ENCODE measurements at places on chromosomes 3 and 15. TPM values are rescaled to one million over a fixed set of nuclear protein-coding genes. Genes with fewer than 3 reads are reported as not detected.

- DNase-seq, result no peak
These were observed 67.9 kb upstream of the UNC13C start for GRCh38 chr15:53910236-53910849.

DNA sequence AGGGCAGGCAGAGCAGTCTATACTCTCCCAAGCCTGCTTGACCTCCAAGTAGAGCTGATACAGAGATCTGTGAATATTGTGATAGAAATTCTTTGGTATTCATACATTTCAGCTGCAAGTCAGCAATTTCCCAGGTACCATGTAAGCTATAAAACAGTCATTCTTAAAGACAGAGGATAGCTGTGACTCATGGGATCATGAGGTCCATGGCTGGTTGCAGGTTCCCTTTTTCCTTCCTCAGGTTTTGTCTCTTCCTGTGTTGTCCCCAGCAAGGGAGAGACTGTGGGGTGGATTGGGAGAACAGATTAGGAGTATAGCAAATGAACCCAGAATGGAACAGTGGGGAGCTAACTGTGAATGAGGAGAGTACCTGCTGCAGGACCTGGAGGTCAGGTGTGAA lies 5.4 kb upstream of the P4HTM start:
- no peak for DNase-seq

DNA sequence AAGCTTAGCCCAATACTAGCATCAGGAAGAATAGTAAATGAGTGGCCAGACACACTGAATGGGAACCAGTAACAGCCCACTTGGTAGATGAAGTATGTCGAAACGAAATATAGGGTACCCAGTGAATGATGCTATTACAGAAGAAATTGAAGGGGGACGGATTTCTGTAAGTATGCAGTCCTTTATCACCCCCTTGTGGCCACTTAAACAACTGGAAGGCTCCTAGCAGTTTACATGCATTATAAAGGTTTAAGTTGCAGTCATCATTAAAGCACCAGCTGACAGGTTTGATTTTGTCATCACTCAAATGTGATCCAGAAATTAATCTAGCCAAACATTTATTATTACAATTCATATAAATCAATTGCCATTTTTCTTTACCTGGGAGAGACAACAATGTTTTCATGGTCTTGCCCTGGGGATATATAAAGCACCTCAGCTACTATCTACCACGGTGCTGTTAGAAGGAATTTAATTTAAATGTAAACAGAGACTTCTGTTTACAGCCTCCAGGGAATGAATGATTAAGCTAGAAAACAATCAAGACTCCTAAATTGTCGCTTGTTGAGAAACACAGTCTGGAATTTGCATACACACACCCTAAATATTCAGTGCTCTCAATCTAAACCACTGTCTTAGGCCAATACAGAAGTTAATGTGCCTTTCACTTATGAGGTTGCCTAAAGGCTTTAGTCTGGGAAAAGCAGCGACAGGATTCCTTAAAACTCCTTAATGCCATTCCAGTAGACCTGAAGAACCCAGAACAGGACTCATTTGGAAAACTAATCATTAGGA lies 7.8 kb downstream of the EIF1B start:
- DNase-seq, result no peak

DNA sequence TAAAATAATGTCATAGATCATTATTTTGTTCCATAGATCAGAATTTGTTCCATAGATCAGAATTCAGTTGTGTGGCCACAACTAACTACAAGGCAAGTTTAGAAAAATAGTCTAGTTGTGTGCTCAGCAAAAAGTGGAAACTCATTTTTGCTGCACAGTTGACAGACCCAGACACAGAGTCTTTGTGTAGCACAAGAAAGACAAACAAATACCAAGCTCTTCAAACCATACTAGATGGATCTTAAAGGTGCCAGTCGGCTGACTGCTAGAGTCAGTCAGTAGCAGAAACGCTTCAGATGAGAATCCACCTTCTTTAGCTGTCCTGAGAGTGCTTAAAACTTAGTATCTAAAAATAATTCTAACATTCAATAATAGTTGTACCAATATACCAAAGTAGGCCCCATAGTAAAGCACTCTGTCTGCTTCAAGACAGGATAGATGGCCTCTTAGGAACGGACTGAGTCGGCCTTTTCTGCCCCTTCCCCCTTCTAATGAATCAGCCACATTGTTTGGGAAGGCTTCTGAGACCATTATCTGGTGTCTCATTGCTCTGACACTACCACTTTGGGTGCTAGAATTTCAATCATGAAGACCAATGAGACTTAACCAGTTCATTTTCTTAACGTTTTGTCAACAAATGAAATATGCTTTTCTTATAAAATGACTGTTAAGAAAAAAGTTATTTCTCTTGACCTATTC lies 27.7 kb upstream of the SLC4A7 start:
- DNase-seq, result no peak

DNA sequence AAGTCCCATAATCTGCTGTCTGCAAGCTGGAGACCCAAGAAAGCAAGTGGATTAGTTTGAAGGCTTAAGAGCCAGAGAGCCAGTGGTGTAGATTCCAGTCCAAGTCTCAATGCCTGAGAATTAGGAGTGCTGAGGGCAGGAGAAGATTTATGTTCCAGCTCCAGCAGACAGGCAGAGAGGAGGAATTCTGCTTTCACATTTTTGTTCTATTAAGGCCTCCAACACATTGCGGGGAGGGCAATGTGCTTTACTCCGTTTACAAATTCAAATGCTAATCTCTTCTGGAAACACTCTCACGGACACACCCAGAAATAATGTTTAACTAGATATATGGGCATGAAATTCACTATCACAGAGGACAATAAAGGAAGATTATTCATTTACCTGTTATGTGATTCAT lies 54.0 kb downstream of the DPH6 start:
- DNase-seq, result no peak

DNA sequence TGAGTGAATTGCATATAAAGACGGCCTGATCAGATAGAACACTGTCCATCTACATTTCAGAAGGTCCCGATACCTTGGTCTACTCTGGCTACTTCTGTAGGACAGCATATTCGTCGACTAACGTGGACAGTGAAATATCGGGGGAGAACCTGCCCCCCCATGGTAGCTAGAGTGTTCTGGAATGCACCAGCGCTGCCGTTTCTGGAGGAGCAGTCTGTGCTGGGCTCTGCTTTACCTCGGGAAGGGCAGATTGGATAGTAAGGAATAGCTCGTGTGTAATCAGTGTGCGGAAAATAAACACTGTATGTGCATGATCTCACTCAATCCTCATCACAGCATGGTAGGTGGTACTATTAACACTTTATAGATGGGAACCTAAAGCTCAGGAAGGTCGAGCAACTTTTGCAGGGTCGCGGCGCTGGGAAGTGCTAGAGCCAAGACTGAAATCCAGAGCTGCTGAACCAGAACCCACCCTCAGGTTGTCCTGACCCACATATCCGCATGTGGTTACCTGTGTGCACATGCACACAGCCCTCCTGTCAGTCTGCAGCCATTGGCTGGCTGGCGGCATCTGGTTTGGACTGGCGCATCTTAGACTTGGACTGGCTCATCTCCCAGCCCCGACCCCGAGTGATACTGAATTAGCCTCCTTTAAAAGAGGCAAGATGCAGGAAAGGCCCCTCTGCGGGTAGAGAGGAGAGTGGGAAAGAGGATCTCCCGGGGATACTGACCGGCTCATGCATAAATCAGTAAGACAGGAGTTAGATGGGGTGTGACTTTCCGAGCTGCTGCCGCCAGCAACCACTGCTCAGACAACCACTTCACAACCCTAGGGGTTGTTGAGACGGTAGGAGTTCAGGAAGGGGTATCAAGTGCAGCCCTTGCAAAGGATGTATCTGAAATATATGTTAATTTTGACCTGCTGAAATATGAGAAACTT lies 155.0 kb upstream of the BHLHE40 start:
- DNase-seq, result no peak

DNA sequence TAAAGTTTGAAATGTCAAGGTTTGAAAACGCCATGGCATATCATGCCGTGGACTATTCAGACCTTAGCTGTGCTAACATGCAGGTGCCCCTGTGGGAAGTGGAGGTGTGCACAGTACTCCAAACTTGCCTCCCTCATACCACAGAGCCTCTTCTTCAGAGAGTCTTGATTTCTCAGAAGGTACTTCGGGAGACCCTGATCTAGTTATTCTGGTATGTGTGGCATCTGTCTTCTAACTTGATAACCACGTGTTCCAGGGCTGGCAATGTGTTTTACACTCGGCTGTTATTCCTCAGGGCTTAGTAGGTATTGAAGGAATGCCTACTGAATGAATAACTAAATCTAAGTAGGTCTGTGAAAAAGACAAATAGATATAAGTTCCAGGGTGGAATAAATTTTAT lies 309.9 kb downstream of the CLSTN2 start:
- no peak for DNase-seq

Gene SGO1
- total RNA-seq, result 2.7 TPM

- peak; percentile 64 for DNase-seq
These were observed 19.4 kb upstream of the BCL2A1 start for GRCh38 chr15:79990280-79990996.

DNA sequence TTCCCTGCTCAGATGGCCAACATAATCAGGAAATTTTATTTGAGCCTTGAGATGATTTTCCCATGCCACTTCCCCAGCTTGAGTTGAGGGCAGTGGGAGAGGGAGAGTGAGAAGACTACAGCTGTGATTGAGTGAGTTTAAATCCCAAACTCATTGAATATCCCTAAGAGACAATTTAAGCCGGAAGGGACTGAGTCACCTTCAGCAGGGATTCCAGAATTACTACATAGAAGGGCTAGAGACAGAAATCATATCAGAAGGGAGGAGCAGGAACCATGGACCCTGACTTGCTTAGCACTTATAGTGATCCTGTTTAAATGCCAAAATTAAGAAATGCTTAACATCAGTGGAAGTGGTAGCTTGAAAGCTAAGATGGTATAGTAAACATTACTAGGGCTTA lies 312.2 kb upstream of the SLCO3A1 start:
- no peak for DNase-seq

Measured in osteocyte (in vitro differentiated cells).